Mesenteric fat pad (tissue), 1 donor: ENCODE measurements at places on chromosomes 5 and 9. TPM values are rescaled to one million over a fixed set of nuclear protein-coding genes. Genes with fewer than 3 reads are reported as not detected.

TMC1 gene
- total RNA-seq = 0.48 TPM

C9orf50 gene
- not detected for total RNA-seq

PCDHA1 gene
- not detected for total RNA-seq

FAM221B gene
- not detected for total RNA-seq

OR2V2 gene
- total RNA-seq = not detected

SH2D3C gene
- 28.1 TPM for total RNA-seq

F2R gene
- 4.9 TPM for total RNA-seq

SPINK1 gene
- 3.7 TPM for total RNA-seq

GMCL2 gene
- not detected for total RNA-seq

IFNA2 gene
- not detected for total RNA-seq

SCGB3A2 gene
- total RNA-seq = not detected

SRD5A1 gene
- total RNA-seq = 3.8 TPM

DNA sequence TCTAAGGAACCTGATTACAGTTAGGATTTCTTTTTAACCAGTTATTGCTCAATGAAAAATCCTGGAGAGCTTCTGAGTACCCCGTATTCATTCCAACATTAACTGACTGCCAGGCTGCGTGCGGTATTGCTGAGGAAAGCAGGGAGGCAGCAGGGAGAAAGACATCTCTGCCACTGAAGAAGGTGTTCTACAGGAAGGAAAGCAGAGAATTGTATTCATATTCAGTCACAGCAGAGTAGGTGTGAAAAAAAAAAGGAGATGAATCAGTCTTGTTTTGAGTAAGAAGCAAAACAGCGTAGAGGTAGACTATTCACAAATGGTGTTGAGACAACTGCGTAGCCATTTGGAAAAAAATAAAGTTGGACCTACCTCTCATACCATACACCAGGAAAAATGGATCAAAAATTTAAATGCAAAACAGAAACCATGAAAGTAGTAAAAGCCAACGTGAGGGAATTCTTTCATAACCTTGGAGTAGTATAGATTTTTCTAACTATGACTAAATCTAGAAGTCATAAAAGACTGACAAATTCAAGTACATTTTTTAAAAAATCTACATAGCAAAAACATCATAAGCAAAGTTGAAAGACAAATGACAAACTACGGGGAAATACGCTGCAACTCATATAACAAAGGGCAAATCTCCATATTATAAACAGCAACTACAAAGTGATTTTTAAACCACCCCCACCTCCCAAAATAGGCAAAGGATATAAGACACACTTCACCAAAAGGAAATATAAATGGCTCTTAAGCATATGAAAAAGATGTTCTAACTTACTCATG lies 9.9 kb upstream of the NR4A3 start:
- DNase-seq = no peak

DNA sequence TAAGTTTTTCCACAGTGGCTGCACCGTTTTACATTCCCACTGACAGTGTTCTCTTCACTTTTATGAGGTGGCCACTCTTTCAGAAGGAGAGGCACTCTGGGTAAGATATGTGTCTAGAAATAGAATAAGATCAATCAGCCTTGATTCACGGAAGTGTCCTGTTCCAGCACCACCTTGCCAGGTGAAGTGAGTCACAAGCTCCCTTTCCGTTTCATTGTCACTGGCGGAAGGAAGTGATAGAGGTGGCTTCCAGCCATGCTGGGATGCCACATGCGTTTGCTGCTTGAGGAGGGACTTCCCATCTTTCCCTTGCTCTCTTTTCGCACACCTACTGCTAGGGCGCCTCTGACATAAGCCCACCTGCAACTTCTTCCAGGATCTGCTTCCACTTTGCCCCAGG lies 217.1 kb downstream of the PIK3R1 start:
- DNase-seq = no peak

DNA sequence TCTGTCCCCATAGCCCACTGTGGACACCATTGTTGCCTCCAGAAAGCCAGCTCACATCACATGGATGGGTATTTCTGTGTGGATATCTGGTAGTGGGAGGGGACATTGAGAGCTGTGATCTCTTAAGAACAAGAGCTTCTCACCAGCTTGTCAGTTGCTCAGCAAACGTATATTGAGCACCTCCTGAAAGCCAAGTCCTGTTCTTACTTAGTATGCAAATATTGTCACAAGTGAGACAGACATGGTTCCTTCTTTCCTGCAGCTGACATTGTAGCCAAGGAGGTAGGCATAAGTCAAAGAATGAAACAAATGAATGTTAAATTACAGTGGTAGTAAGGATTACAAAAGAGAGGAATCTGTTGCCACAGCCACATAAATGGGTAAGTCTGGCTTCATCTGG lies 3.8 kb downstream of the TCOF1 start:
- no peak for DNase-seq

DNA sequence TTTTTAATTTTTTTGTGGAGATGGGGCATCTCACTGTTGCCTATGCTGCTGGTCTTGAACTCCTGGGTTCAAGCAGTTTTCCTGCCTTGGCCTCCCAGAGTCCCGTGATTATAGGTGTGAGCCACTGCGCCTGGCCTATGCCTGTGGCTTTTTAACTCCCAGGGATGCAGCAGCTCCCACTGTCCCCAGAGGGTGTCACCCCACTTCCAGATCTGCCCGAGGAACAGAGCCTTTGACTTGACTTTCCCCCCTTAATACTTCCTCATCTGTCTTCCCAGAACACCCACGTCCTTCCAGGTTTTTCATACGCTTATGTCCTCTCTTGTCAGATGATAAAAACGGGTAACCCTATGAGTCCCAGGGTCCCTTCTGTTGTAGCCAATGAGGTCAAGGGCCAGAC lies 7.6 kb upstream of the PRRC2B start:
- no peak for DNase-seq

- DNase-seq = peak; percentile 60
Observed at GRCh38 chr5:179254638-179255271, 90.5 kb downstream of the ADAMTS2 start.

DNA sequence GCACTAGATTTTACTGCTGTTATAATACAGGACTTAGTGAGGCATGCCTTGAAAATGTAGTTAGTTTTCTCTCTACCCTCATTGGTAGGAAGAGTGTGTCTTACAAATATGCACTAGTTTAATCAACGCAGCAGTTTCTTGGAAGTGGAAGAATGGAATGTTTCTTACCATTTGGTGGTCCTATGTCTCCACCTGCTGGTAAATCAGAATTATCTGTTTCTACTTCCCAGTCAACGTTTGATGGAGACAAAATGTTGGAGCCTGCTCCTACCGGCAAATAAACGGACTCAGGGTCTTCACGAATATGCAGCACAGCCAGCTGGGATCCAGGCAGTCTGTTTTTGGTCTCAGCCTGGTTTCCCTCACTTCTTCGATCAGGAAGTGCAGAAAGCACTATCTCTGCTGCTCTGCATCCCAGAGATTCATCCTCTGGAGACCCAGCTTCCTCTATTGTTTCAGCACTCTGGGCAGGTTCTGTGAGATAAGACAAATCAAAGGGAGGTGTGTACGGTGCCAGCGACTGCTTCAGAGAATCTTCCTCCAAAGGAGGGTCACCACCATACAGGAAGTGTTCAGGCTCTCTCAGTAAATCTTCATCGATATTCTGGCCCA lies 59.5 kb upstream of the PCA3 start:
- DNase-seq = no peak

GRCh38 chr5:102941111-102941510 lies 178.8 kb downstream of the GIN1 start:
- DNase-seq = no peak

DNA sequence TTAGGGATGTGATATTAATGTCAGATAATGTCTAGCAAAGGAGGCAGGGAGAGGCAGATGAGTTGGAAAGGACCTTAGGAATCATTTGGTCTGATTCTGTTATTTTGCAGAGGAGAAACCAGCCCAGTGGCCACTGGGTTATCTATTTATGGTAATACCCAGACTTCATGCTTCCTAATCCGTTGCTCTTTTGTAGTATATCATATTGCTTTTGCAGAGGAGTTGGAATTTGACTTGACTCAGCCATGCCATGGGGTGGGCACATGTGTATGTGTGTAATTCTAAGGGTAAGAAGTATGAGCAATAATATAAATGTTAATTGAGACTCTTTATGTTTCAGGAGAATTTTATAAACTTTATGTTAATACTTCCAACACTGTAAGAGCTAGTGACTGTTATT lies 7.3 kb downstream of the GPR21 start:
- DNase-seq = no peak

DNA sequence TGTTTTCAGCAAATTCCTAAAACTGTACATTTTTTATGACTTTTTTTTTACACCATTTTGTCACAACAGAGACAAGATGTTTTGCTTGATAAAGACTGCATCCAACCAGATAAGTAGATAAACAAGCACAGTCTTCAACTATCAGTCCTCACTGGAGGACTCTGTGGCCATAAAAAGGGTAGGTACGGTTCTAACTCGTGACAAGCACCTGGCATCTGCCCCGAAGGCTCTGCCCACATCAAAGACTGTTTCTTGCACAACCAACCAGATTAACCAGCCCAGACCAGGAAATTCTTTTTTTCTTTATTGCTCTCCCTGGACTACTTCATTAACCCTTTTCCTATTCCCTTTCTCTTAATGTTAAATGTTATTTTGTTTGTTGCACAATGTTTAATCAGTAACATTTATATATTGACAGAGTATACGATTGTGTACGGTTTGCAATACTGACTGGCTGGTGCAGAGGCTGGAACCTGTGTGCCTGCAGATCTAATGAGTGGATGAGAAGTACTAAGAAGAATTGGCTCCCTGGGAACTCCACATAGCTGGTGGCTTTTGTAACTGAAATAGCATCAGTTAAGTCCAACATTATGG lies 74.1 kb downstream of the SERINC5 start:
- no peak for DNase-seq

GRCh38 chr5:1948663-1949191 lies 66.0 kb upstream of the IRX4 start:
- DNase-seq = peak; percentile 86

DNA sequence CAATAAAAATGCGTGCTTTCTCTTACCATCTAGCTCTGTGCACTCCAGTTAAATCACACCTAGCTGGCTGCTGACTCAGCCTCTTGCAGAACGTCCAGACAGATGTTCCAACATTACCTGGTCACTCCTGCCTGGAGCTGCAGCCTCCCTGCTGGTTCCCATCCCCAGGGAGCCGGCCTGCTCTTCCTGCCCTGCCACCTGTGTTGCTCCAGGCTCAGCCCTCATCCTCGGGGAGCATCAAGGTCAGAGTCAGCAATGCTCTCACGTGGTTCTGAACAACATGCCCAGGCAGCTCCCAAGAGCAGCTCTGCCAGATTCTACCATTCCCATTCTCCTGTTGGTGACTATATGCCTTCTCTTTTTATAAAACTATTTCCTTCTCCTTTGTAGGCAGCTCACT lies 81.3 kb downstream of the GADD45G start:
- DNase-seq = no peak

DNA sequence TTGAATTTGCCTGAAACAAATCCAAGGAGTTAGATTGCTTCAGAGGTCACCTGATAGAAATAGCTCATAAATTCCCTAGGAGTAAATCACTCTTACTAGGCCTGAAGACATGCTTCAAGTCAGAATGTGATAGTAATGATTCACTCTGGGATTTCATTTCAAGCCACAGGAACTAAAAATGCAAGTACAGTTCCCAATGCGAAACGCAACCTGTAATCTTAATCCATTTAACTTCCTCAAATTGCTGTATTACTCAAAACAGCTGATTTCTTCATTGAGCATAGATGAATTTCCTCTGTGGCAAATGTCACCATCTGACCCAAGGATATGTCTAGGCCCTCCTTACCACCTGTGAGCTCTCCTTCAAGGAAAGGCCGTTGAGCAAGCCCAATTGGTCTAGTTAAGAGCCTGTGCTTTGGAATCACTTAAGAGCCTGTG lies 32.1 kb upstream of the IL6ST start:
- no peak for DNase-seq

DNA sequence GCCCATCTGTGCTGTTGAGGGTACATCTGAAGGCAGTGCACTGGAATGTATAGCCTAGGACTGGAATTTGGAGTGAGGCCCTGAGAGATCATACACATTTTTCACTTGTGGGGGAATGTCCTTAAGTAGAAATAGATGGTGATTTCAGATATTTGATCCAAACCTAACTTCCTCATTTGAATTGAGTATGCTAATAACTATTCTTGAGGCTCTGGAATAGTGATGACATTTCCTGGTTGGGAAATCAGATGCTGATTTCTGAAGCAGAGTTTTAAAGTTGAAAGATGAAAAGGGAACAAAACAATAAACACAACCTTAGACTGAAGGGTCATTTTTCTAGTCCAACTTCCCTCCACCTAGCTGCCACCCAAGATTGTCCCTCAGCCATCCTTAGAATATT lies 163.0 kb upstream of the CCDC152 start:
- no peak for DNase-seq

DNA sequence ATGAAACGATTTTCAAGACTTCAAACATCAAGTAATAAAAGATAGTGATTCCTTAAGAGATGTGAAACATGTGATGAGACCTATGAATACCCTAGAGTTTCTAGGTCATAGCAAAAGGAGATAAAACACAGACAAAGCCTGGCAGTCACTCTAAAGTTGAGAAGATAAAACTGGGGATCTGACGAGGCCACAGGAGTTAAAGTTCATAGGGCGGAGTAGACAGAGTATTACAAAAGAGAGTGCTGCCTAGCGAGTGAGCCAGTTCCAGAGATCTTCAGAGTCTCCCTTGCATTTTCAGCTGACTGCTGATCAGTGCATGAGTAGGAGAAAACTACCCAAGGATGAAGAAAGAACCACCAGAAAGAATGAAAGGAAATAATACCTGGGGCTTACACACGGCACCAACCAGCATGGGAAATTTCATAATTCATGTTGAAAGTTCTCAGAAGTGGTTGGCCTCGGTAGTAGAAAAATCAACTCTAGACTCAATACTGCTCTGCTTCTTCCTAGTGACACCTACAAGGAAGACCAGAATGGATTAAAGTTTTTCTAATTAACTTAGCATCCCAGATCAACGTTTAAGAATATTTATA lies 30.4 kb downstream of the FBXO4 start:
- DNase-seq = no peak

DNA sequence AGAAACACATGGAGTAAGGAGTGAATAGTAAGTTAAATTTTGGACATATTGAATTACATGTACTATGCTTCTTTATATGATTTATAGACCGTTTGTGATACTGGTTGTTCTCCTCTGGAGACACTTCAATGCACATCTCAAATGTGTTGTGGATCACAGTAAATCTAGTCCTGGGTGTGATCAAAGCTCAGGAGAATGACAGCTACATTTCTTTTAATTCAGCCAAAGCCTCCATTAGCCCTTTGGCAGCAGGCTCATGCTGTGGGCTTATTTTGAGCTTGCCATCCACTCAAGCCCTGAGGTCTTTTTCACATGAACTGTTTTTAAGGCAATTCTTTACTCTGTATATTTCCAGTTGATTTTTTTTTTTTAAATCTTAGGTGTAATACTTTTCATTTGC lies 34.6 kb upstream of the ACTBL2 start:
- DNase-seq = no peak
